T-cell (primary cell): ENCODE measurements at places on chromosomes 7 and 10.

DNA sequence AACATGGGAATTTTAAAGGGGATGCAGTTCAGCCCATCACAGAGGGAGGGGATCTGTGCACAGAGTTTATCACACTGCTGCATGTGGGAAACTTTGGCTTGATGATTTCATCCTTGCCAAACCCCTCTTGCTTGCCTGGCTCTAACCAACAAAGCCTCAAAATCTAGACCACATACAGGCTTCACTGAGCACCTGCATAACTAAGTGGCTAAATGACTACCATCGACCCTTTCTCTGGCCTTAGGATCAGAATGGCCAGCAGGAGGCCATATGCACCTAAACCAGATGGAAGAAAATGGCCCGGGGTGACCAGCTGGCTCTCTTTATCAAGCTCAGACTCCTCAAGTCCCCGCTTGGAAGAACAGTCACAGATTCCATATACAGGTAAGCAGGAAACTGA lies 15.6 kb upstream of the ZNF25 start:
- DNase-seq: no peak

GRCh38 chr7:148422030-148422429 lies 168.5 kb upstream of the C7orf33 start:
- DNase-seq: no peak

DNA sequence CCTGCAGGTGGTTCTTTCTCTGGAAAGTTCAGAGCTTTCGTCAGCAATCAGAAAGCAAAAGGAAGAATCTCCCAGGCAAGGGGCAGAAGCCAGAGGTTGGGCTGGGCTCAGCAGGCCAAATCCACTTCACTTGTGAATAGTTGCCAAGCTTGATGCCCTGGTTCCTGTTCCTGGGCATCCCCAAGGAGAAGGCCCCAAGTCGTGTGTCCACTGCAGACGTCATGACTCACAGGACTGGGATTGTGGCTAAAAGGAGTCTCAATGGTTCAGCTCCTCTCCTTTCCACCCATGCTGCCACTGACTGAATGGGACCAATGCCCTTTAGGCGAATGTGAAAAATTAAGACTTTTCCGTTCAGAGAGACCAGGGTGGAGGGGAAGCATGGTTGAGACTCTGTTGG lies 38.6 kb upstream of the TRIM8 start:
- no peak for DNase-seq

GRCh38 chr7:140375892-140376730 lies 22.2 kb downstream of the SLC37A3 start:
- no peak for DNase-seq

- no peak for DNase-seq
Measured at GRCh38 chr10:98246911-98247805, 20.8 kb downstream of the LOXL4 start.

GRCh38 chr7:2006921-2007381 lies 225.8 kb downstream of the MAD1L1 start:
- no peak for DNase-seq

DNA sequence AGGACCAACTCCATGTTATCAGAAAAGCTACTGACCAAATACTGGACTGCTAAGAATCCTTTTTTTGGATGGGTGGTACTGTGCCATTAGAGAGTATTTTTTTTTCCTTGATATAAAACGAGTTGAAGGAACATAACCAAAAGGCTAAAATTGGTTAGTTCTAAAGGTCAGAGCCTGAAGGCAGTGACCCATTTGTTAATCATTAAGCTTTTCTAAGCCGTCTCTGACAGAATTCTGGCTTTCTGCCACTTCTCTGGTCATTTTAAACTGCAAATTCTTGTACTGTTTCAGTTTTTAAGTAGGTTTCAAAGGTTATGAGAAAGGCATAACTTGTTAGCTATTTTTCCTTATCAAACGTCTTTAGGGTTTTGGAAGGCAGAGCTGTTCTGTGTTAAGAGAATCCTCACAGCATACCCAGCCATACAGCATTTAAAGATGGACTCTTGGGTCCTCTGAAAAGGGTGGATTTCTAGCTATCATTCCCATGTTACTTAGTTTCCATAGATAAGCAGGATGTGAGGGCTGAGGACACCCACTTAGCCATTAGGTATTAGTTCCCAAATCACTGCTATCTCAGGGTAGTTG lies 196.8 kb downstream of the RNLS start:
- no peak for DNase-seq
